NB4 (cell line): ENCODE measurements at places on chromosomes 11 and 22.

- DNase-seq, result no peak
These were observed 5.8 kb downstream of the TECTA start for GRCh38 chr11:121106812-121107211.

DNA sequence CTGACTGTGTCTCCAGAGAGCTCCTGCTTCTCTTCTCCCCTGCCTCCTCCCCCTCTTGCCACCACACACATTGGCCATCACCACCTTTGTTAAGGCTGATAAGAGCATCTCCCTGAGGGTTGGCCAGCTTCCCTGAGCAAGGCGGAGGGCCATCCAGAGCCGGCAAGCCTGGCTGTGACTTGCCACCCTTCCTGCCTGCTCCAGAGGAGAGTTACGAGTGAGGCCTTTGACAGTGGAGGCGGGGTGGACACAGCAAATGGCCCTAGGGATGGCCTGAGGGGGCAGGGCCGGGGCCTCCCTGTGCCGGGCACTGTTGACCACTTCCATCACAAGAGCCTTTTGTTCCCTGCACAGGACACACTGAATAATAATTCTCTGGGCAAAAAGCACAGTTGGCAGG is 5.4 kb downstream of the FREY1 start:
- DNase-seq, result no peak

- DNase-seq, result peak; percentile 76
These were observed 1.5 kb downstream of the DGKZ start for GRCh38 chr11:46348566-46349401.

- DNase-seq, result no peak
These were observed 2.0 kb upstream of the OR51S1 start for GRCh38 chr11:4851033-4851432.

GRCh38 chr11:36349351-36350136 is 53.5 kb downstream of the PRR5L start:
- DNase-seq, result no peak

- no peak for DNase-seq
These were observed 599.2 kb downstream of the SOX6 start for GRCh38 chr11:15757048-15757698.

DNA sequence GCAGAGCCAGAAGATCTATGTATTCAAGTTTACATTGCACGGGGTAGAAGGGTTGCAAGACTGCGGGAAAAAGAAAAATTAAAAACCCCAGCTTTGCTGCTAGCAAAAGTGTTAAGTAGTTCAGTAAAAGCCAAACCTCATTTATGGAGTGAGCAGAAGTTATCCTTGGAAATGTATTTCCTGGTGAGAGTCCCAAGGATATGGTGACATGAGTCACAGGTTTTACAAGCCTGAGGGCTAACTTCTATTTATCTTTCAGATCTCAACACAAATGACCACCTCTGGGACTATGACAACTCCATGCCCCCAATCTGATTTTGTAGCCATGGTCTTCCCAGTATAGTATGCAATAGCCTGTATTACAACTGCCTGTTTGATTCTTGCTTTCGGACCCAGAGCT is 26.1 kb downstream of the ABTB2 start:
- no peak for DNase-seq

DNA sequence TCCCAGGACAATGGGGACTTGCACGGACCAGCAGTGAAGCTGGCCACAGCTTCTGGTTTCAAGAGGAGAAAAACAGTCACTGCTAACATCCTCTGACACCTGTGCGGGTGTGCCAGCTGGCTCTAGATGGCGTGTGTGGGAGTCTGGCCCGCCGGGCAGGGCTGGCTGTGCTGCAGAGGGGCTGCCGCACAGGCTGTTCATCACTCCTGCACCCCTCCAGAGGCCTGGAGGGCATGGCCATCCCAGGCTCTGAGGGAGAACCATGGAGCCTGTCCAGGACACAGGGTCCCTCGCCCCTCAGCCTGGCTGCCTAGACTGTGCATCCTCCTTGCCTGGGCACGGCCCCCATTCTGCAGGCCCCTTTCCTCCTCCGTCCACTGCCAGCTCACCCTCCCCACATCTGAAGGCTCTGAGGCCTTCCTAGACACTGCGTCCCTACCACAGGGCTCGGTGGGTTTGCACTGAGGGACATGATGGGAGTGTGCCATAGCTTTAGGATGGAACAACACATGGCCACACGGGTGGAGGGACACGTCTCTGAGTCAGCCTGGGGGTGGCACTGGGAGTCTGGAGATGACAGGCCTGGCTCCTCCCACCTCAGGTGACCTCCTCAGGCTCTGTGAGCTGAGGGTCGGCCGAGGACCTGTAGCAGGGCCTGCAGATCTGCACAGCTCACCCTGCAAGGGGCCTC is 42.1 kb upstream of the GNB1L start:
- DNase-seq, result no peak

DNA sequence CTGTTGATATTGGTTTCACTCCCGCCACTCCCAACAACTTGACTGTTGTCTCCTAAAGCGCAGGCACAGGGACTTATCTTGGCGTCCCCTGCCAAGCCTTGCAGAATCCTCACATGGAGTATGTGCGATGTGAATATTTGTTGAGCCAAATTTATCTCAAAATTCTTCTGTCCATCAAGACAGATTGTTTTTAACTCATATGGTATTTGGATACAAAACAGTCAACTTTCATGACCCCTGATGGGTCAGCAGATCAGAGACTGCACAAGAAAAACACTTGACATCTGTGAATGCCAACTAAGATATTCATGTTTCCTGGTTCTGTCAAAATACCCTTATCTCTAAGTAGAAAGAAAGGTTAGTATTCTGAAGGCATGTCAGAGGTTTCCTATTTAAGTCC is 221.7 kb upstream of the BLID start:
- no peak for DNase-seq

DNA sequence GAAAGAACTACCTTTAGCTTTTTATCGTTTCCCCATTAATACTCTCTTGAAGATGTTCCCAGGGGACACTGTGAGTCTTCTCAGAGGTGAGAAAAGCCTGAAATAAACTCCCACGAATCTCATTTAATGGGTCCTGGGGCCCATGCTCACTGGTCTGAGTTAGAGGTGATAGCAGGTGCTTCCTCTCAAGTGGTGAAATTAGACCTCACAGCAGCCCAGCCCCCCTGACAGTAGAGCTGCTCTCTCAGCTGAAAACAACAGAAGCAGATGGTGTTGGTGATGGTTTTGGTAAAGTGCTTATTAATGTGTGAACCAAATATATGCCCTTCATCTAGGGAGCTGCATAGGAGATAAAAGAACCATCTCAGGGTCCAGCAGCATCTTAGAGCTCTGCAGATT is 76.8 kb upstream of the VPREB1 start:
- DNase-seq, result no peak

DNA sequence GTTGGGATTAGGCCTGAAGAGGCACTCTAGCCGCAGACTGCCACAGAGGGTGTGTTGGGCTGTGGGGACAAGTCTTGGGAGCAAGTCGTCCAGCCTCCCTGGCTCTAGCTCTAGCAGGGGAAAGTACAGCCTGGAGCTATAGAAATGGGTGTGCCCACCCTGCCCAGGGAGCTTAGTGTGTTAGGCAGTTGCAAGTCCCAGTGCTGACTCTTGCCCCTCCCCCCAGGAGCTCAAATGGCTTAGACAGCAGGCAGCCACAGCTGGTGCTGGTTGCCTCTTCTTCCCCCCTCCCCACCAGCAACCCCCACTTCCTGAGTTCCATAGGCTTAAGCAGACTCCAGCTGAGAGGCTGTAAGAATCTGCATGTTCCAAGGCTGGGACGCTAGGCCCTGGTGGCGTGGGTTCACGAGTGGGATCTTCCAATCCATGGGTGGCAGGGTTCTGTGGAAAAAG is 61.2 kb downstream of the GUCY1A2 start:
- DNase-seq, result peak; percentile 3

- no peak for DNase-seq
These were observed 58.7 kb downstream of the ZNF280B start for GRCh38 chr22:22449819-22450218.

GRCh38 chr11:3346587-3346986 is 32.4 kb downstream of the ZNF195 start:
- no peak for DNase-seq

DNA sequence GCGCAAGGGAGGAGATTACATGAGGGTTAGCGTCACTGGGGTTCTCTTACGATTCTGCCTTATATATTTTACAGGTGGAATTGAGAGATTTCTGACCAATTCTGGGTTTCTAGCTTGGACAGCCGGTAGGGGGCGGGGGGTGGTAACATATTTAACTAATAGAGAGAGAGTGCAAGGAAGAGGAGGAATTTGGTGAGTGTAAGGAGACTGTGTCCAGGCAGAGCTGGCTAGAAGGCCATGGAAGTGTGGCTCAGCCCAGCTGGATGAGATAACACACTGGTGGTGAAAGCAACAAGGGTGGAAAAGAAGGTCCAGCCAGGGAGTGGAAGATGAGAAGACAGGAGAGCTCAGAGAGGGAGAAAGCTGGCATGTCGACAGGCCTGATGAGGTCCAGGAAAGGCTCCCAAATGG is 56.5 kb downstream of the ST3GAL4 start:
- no peak for DNase-seq

- no peak for DNase-seq
These were observed 18.2 kb upstream of the TUB start for GRCh38 chr11:8062781-8063257.
